Anterior cingulate cortex (tissue), 58 donors: ENCODE measurements at places on chromosomes 2 and 18.

GRCh38 chr2:143736904-143737303 is 607.7 kb downstream of the ARHGAP15 start:
- no peak for DNase-seq

DNA sequence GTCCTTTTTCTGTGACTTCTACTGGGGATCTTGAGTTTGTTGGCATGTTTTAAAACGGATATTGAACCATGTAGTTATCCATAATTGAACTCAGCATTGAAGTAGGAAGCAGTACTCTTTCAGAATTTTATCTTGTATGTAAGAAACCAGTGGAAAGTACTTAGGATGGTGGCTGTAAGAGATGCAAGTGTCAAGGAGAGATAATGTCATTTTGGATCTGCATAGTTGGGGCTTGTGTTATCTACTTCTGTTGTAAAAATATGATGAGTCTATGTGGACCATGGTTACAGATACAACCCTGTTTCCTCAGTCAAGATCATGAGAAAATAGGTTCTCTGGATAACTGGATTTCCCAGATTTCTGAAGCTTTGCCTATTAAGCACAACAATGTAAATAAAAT is 113.7 kb downstream of the NAB1 start:
- DNase-seq, result no peak

GRCh38 chr2:189302274-189302948 is 122.8 kb upstream of the COL5A2 start:
- no peak for DNase-seq

DNA sequence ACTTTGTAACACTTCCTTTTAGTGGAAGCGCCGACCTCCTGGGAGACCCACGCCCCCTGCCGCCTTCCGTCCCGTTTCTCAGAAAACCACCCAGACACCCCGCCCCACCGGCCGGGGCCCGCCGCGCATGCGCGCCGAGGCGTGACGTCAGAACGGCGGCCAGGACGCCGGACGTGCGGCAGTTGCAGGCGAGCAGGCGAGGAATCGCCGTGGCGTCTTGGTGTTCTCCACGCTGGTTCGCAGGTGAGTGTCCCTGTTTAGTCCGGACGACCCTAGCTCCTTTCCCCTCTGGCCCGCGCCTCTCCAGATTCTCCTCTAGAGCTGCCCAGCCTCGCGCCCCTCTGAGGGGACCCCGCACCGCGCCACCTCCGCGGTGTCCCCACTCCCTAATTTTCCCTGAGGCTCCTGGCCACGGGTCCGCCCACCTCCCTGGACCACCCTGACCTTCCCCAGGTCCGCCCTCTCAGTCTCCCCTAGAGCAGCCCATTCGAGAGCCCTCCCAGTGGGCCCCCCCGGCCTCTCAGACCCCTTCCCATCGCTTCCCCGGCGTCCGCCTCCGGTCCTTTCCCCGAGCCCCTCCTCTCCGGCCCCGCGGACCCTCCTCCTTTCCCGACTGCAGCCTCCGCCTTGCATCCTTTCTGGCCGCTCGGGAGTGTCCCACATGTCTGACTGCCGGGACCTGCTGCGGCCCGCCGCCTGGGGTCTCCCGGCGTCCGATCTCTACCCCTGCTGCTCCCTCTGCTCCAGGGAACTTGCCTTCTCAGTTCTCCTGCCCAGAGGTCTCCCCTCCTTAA is at the start of gene PLEKHB2:
PLEKHB2 (plus strand) TSS at position 181 of the 794 bp plus-strand sequence. CDS start 15,606 bp downstream, outside the sequence.
- peak; percentile 90 for DNase-seq

DNA sequence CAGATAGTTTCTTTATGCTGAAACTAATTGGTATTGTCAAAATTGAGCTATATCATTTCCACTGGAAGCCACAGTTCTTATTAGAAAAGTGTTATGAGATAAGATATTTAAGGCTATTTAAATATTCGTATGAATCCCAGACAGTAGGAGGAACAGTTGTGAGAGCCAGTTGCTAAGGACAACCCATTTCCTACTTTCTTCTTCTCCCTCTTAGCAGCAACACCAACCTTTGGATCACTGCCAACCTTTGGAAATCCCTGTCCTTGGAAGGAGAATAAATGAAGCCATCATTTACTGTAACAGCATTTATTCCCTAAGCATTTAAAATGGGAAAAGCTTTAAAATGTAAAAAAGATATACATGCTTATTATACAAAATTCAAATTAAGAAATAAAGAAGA is 85.8 kb downstream of the PLCL1 start:
- DNase-seq, result no peak
